ENCODE measurements at places on chromosomes 1 and 21. TPM values are rescaled to one million over a fixed set of nuclear protein-coding genes. Genes with fewer than 3 reads are reported as not detected.

The GCSAML gene
- not detected for total RNA-seq

The ZNF593OS gene
- not detected for total RNA-seq

The FCRL5 gene
- not detected for total RNA-seq

The IQGAP3 gene
- 25.6 TPM for total RNA-seq

The FMO3 gene
- total RNA-seq, result not detected

The SCYL3 gene
- 7.8 TPM for total RNA-seq

The SYNC gene
- 1.3 TPM for total RNA-seq

The PAX7 gene
- total RNA-seq, result not detected

The TEDDM1 gene
- total RNA-seq, result not detected

The ATAD3A gene
- total RNA-seq, result 57.5 TPM

The CD1E gene
- not detected for total RNA-seq

The COQ8A gene
- 15.1 TPM for total RNA-seq

The GJC2 gene
- total RNA-seq, result 2.4 TPM

The ARF1 gene
- 321 TPM for total RNA-seq

The PLA2G5 gene
- total RNA-seq, result not detected

The CA6 gene
- total RNA-seq, result not detected

The CSMD2 gene
- total RNA-seq, result not detected

The PRXL2B gene
- total RNA-seq, result 17.0 TPM

The BRINP2 gene
- not detected for total RNA-seq

The MPL gene
- not detected for total RNA-seq

The GNG4 gene
- 1.1 TPM for total RNA-seq

The KCNT2 gene
- 0.41 TPM for total RNA-seq

The CR2 gene
- total RNA-seq, result 0.08 TPM

The ZNF648 gene
- not detected for total RNA-seq

The SLC22A15 gene
- total RNA-seq, result 0.21 TPM

The LCE1B gene
- total RNA-seq, result not detected

The CACNA1S gene
- not detected for total RNA-seq

The OR2T27 gene
- not detected for total RNA-seq

The CD244 gene
- total RNA-seq, result not detected

The TIAM1 gene
- total RNA-seq, result 3.7 TPM

The ATP1A4 gene
- not detected for total RNA-seq

The FPGT gene
- total RNA-seq, result 12.9 TPM

The CNTN2 gene
- not detected for total RNA-seq

The KIAA1614 gene
- 0.80 TPM for total RNA-seq

The CFAP107 gene
- not detected for total RNA-seq

The SLC19A2 gene
- total RNA-seq, result 10.8 TPM

The ADAMTS1 gene
- 3.3 TPM for total RNA-seq

The CAPN8 gene
- total RNA-seq, result 0.28 TPM

The PRKAA2 gene
- 11.1 TPM for total RNA-seq

The OR2L3 gene
- not detected for total RNA-seq

The NBPF15 gene
- total RNA-seq, result 68.3 TPM

The KRTAP7-1 gene
- total RNA-seq, result not detected

The GBP6 gene
- total RNA-seq, result not detected

The TTC39A gene
- 8.3 TPM for total RNA-seq

The ANGPTL3 gene
- total RNA-seq, result not detected

The FAM177B gene
- not detected for total RNA-seq

The BLACAT1 gene
- 0.31 TPM for total RNA-seq

The FCGR2B gene
- total RNA-seq, result 0.15 TPM

The NECTIN4 gene
- total RNA-seq, result not detected

The PGBD5 gene
- total RNA-seq, result 0.05 TPM

The SERPINC1 gene
- total RNA-seq, result 0.64 TPM
